ENCODE measurements at places on chromosomes 6 and 20.

GRCh38 chr6:144647406-144647964, 362.4 kb downstream of the UTRN start:
- no peak for DNase-seq

DNA sequence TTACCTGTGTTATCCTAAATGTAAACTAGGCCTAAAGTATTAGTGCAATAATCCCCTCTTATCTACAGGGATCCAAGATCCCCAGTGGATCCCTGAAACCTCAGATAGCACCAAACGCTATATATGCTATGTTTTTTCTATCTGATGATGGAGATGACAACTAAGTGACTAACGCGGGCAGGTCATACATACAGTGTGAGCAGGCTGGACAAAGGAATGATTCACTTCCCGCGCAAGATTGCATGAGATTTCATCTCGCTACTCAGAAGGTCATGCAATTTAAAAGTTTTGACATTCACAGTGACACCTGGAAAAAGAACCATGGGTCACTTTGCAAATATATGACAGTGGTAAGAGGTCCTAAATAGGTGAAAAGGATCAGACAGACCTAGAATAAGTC, 875.9 kb downstream of the HACE1 start:
- no peak for DNase-seq

DNA sequence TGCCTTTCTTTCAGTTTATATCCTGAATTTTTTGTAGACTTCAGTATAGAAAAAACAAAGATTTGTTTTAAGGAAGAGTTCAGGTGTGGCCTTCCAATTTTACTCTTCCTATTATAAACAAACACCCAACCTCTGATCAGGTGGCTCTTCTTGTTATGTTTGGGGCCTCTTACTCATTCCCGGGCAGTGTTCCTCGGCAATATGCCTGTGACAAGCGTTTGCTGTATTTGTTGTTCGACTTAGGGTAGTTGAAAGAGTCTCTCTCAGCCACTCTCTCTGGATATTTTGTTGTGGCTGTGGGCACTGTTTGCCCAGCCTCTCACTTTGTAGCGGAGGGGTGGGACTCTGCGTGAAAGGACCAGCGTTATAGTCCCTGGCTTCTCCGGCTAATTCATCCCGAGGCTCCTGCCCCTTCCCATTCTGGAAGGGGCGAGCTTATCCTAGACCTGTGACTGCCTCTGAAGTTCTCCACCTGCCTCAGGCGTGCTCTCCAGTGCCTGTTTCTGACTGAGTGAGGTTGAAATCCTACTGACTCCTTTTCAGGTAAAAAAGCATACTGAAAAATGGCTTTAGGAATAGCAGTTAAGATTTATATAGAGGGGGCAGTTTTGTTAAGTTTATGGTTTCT, 97.4 kb downstream of the PLCB4 start:
- no peak for DNase-seq

DNA sequence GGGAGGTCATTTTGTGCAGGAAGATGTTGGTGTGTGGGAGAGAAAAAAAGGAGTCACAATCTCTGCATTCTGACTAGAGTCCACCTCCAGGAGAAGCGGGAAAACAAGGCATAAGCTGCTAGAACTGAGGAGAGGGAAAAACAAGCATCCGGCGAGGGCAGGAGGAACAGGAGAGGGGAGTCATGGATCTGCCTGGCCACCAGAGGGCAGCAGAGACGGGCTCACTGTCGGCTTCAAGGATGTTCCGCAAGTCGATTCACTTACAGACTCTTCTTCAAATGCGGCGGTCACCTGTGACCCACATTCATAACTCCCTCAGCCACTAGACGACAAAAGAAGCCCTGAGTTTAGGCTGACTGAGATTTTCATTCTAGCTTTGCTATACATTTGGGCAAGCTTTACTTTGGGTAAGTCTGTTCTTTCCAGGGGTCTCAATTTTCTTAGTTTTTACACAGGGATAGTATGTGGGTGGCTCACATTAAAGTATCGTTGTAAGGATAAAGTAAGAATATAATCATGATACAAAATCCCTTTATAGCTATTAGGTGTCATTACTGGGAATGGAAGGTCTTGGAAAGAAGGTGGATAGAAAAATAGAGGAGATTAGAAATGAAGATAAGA, 6.6 kb upstream of the BTNL2 start:
- DNase-seq: peak; percentile 75

- DNase-seq: no peak
Observed at GRCh38 chr6:166809721-166810120, 146.6 kb downstream of the RNASET2 start.

DNA sequence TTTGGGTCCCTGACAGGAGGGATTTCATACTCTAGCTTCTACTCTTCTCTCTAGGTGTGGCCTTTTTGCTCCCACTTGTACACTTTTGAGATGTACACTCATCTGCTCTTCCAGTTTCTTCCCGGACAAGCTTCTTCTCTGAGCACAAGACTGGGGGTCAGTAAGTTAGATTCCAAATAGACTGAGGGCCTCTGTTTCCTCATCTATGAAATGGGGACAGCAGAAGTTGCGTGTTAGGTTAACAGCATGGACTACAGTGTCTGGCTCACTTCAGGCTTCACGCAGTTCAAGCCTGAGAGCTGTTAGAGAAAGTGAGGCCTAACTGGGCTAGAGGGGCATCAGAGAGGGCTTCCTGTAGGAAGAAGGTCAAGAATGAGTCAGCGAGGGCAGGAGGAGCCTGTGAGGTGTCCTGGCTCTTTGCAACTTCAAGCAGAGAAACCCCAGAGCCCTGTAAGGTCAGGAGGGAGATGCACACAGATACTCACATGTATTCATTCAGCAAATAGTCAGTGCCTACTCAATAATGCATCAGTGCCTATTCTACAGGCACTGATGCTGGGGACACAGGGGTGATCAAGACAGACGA, 20.6 kb downstream of the XKR7 start:
- no peak for DNase-seq

DNA sequence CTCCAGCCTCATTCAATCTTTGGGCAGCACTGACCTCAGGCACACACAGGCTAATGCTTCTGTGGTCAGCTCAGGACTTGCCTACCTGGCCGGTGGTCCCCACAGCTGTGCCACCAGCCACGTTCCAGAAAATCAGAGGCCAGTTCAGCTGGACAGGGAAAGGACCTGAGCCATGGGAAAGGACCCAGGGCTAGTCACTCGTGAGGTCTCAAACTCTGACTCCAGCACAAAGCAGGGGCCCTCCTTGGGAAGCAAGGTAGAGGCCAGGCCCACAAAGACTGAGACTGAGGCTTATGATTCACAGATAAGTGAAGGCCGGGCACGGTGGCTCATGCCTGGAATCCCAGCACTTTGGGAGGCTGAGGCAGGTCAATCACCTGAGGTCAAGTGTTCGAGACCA, 22.4 kb upstream of the HELZ2 start:
- DNase-seq: no peak

GRCh38 chr6:94071835-94072234, 652.5 kb upstream of the EPHA7 start:
- DNase-seq: no peak
